ENCODE measurements at places on chromosomes 16 and 17.

DNA sequence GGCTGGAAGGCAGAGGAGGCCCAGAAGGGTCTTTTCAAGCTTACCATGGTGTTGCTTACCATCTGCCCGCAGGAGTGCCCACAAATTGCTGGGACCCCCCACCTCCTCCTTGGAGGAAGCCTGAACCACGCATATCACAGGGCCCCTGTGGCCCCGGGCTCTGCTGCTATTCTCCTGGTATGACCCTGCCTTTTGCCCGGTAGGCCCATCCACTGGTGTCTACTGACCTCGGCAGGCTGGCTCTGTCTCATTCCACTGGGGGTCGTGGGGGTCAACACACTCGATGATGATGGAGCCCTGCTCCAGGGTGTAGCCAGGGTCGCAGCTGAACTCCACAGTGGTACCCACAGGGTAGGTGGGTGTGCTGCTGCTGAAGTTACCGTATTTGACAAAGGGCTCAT lies 8.2 kb upstream of the PHF12 start:
- DNase-seq = no peak

DNA sequence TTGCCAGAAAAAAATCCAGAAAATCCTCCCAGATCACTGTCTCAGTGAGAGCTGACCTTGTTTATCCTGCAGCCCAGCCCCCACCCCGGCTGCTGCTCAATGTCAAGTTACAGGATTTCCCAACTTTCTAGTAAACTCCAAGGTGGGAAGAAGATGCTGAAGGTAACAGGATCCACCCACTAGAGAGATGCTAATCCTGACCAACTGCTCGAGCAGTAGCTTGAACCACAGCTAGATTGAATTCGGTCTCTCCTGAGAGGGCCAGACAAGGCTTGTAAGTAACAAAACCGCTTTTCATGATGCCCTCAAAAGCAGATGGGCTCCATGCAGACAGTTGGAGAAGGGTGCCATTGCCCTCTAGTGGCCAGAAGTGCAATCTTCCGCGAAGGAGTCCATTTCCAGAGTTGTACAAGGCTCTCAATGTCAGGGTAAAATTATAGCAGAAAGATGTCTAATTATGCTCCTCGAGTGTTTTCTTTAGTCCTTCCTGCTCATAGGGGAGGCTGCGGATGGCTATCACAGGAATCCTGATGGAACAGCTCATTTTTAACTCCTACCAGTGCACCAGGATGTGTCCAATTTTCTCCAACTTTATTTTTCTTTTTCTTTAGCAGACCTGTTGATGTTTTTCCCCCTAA lies 3.9 kb downstream of the CDH11 start:
- DNase-seq = peak; percentile 46

DNA sequence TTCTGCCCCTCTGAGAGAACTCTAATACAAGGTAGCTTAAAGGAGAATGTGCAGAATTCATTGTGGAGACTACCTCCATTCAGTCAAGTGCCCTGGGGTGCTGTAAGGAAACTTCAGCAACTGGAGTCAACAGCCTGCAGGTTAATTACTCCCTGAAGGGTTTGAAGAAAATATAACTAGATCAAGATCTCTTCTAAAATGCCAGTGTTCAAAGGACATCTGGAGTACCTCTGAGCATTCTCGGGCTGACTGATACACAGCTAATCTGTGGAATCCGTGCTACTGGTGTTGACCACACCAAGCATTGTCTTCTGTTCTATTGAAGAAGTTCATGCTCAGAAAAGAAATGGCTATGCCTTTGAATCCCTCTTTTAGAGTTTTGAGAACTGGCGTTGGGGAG lies 11.5 kb upstream of the ATXN1L start:
- DNase-seq = no peak

GRCh38 chr17:79981661-79982101 lies 54.0 kb downstream of the TBC1D16 start:
- no peak for DNase-seq

DNA sequence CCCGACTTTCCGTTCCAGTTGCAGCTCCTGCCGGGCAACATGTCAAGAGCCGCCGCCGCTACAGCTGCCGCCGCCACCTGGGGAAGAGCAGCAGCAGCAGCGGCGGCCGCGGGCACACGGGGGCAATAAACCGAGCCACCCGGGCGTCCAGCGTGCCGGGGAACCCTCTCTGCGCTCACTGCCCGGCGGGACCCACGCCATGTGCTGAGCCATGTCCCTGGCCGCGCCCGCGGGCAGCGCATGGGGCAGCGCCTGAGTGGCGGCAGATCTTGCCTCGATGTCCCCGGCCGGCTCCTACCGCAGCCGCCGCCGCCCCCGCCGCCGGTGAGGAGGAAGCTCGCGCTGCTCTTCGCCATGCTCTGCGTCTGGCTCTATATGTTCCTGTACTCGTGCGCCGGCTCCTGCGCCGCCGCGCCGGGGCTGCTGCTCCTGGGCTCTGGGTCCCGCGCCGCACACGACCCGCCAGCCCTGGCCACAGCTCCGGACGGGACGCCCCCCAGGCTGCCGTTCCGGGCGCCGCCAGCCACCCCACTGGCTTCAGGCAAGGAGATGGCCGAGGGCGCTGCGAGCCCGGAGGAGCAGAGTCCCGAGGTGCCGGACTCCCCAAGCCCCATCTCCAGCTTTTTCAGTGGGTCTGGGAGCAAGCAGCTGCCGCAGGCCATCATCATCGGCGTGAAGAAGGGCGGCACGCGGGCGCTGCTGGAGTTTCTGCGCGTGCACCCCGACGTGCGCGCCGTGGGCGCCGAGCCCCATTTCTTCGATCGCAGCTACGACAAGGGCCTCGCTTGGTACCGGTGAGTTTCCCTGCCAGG lies 604 bp downstream of the HS3ST3B1 start:
- DNase-seq = no peak

- DNase-seq = no peak
Observed at GRCh38 chr17:36786867-36787266, 150.4 kb upstream of the LHX1 start.
